ENCODE measurements at places on chromosomes 16 and 17. TPM values are rescaled to one million over a fixed set of nuclear protein-coding genes. Genes with fewer than 3 reads are reported as not detected.

GRCh38 chr16:64428463-64429113, 693.3 kb downstream of the CDH11 start:
- DNase-seq = peak; percentile 67

Gene SOX8
- total RNA-seq = not detected

DNA sequence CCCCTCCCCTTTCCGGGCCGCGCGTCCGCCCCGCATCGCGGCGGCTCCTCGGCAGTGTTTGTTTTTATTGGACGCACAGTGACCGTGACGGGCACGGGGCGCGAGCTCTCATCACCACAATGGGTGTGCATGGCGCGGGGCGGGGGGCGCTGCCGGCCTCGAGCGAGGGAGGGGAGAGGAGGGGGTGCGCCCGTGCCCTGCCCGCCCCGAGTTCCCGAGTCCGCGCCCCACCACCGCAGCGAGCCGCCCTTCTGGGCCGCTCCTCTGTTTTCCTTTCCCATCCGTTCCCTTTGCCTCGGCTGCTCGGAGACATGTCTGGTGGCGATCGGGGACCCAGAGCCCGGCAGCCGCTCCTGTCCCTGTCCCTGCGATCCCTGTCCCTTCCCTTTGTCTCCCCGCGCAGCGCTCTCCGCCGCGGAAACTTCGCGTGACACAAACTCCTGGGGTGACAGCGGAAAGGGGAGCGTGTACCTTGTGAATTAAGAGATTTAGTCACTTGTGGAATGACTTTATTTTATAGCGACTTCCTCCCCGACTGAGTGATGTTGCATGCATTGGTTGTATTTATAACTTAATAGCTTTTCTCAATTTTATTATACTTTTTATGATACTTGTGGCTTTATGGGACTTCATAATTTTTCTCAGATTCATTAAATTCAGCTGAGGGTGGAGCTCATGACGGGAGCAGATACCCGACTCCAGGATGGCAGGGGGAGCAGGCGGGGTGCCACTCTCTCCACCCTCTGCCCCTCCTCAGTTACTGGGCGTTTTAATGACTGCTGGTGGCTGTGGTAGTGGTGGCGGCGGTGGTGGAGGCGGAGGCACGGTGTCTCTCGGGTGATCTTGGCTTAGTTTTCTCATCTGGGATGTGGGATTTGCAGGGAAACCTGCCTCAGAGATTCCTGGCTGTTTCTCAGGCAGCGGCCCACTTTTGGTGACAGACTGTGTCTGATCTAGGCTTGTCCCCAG, 40.8 kb downstream of the MRM1 start:
- DNase-seq = no peak

DNA sequence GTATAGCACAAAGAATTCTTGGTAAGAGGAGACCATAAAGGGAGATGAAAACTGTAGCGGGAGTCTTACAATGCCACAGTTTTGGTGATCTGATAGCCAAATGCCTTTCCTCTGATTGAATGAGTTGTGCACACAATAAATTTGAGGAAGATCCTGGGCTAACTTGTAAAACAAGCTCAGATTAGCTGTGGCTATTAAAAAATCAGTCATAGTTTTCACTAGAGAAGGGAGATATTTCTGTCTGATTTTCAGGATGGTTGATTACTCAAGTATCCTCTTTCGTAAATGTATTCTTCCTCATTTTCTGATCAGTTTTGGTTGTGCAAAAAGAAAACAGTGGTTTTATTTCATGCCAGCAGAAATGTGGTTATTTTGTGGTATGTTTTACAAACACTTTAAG, 9.1 kb upstream of the METTL9 start:
- DNase-seq = no peak

- DNase-seq = no peak
These were observed 61.3 kb upstream of the BRD7 start for GRCh38 chr16:50430076-50430475.

Gene PITPNM3
- total RNA-seq = 2.3 TPM

DNA sequence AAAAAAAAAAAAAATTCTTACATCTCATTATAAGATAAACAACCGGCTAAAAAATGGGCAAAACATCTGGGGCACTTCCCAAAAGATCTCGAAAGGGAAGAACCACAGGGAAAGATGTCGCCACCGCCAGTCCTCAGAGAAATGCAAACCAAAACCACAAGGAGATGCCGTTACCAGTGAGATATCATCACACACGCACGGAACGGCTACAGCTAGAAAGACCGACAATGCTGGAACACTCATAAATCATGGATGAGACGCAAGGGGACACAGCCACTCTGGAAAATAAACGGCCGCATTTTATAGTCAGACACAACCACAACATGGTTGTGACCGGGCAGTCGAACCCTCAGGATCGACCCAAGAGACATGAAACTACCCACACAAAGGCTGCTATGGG, 24.5 kb downstream of the WDR45B start:
- DNase-seq = no peak

Gene WDR45B
- total RNA-seq = 88.6 TPM

DNA sequence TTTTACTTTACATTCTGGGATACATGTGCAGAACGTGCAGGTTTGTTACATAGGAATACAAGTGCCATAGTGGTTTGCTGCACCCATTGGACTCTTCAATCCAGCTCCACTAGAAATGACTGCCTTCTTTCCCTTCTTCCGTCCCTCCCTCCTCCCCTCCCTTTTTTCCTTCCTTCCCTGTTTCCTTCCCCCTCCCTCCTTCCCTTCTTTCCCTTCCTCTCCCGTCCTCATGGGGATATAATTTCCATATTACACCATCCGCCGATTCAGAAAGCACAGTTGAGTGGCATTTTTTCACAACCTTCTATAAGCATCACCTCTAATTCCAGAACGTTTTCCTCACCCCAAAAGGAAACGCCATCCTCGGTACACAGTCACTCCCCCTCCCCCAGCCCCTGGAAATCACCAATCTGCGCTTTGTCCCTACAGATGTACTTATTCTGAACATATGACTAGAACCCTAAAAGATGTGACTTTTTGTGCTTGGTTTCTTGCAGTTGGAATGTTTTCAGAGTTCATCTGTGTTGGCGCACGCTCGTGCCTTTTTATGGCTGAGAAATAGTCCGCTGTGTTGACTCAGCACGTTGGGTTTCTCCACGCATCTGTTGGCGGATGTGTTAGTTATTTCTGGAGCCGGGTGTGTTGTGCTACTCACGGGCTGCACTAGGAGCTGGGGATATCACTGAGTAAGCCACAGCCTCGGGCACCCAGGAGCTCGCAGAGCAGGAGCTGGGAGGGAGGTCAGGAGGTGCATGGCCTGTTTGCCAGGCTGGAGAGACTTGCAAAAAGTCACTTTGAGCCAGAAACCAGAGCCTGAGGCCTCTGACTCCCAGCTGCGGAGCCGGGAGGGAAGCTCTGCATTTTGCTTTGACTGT, 336.4 kb downstream of the SEC14L1 start:
- peak; percentile 93 for DNase-seq

DNA sequence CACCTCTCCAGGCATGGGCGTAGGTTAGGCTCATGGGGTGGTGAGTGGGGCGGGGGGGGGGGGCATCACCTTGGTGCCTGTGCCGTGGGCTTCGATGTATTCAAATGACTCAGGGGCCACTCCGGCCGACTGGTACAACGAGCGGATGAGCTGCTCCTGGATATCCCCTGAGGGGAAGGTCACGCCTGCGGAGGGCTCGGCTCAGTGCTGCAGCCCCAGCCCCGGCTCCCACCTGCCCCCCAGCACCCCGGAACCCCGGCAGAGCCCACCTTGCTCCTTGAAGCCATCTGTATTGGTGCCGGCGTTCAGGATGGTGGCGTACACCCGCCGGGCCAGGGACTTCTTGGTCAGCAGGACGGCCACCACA, 5.4 kb downstream of the FASN start:
- no peak for DNase-seq

GRCh38 chr17:2125013-2125535, 70.2 kb downstream of the HIC1 start:
- DNase-seq = no peak

DNA sequence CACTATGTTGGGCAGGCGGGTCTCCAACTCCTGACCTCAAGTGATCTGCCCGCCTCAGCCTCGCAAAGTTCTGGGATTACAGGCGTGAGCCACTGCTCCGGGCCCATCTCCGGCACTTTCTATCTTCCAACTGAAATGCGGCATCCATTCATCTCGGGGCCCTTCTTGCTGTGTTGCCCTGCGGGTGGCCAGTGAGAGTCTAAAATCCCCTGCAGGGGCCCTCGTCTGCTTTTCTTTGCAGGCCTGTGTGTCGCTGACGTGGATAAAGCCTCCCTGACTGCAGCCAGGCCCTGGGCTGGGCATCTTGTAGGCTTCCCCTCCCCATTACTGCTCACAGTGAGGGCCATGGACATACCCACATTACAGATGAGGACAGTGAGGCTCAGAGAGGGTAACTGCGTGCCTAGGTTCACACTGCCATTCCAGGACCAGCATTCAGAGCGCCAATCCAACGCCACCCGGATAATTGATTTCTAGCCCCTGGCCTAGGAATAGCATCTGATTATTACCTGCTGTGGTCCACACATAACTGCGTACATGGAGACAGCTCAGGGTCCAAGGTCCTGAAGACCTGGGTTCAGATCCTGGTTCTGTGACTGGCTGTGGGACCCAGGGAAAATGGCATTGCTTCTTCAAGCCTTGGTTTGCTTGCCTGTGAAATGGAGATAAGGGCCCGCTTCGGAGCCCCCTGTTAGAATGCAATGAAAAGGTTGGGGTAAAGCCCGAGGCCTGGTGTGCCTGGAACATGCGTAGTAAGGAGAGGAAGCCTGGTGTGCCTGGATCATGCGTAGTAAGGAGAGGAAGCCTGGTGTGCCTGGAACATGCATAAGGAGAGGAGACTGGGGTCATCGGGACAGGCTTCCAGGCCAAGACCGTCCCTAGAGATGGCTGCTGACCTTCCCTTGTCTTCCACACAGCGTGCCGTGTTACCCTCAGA, 25.0 kb downstream of the CRISPLD2 start:
- DNase-seq = no peak

DNA sequence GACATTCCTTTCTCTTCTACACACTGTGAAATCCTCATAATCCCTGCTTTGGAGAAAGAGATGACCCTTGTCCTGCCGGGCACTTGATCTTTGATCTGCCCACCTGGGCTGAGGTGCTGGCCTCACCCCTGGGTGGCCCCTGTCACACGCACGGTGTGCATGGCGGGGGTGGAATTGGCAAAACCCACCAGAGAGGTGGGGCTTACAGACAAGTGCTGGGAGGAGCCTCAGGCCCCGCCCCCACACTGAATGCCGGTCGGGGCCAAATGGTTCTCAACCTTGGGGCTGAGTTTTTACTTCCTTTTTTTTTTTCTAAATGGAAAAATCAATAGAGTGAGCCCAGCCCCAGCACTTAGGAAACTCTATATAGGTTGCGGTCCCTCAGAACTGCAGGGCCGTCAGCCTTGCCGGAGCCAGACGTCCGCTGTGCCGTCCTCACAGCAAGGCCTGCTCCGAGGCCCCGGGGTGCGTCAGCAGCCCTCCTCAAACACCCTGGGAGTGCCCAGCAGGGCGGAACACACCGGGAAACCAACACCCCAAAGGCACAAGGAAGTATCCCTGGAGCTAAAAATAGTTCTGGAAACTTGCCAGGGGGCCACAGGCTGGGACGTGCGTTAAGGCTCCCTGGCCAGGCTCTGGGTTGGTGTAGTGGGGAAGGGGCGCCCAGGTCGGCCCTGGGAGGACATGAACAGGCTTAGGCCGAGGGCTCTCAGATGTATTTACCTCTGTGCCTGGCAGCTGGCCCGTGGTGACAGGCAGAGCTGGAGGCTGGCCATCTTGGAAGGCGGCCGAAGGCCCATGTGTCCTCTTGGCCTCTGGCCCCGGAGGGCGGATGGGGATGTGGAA, 11.0 kb downstream of the GPRC5C start:
- peak; percentile 90 for DNase-seq

DNA sequence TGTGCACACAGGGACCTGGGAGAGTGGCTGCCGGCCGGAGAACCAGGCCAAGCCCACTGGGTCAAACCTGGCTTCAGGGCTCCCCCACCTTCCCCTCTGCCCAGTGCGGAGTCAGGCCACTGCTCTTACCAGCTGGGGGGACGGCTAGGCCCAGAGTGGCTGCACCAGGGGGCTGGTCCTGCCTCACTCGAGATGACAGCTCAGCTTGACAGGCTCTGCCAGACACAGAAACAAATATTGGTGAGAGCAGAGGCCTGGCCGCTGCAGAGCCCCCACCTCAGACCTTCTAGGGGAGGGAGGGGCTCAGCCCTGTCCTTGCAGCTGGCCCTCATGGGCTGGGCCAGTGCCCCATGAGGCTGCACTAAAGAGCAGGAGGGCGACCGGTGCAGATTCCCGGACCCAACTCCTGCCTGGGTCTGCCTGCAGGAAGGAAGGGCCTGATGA, 4.5 kb downstream of the NUDT16L1 start:
- no peak for DNase-seq

DNA sequence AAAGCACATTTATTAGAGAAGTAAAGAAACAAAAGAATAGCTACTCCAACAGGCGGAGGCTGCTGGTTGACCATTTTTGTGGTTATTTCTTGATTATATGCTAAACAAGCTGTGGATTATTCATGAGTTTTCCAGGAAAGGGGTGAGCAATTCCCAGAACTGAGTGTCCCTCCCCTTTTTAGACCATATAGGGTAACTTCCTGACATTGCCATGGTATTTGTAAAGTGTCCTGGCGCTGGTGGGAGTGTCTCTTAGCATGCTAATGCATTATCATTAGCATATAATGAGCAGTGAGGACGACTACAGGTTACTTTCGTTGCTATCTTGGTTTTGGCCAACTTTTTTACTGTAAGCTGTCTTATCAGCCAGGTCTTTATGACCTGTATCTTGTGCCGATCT, 12.2 kb upstream of the HS3ST4 start:
- no peak for DNase-seq

Gene TBC1D3G
- total RNA-seq = not detected

GRCh38 chr17:7982173-7982572, 20.2 kb upstream of the GUCY2D start:
- DNase-seq = no peak

DNA sequence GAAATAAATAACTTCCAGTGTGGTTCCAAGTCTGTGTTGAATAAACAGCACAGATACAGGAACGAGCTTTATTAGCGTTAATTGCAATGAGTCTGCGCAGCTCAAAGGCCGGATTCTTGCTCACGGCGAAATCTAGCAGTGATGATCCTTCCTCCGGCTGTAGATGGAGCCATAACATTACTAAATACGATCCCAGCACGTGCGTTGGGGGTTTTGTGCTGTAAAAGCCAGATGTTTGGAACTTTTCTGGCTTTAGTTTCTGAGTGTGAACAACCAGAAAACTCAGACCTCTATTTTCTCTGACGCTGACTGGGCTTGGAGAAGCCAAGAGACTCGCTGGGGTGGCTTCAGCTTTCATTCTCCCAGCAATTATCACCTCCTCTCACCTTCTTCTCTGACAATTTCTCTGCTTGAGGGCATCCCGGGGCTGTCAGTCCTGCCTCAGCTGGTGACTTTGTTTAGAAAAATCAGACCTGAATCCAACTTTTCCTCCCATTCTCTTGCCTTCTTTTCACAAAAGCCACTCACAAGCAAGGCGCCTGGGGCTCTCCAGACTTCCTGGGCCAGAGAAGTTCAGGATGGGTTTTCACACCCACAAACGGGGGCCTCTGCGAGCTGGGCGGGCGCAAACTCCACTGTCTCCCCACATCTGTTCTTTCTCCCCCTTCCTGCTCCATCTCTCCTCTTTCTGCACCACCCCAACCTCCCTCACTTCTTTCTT, 47.1 kb upstream of the AKTIP start:
- DNase-seq = peak; percentile 65

Gene HBA1
- not detected for total RNA-seq

Gene ZACN
- not detected for total RNA-seq

- no peak for DNase-seq
These were observed 813 bp upstream of the THAP11 start for GRCh38 chr16:67841198-67841815.

Gene SRL
- total RNA-seq = not detected

Gene NETO2
- total RNA-seq = 20.1 TPM

Measured in renal cortical epithelial cell (primary cell).